ENCODE measurements at places on chromosomes 4 and X.

DNA sequence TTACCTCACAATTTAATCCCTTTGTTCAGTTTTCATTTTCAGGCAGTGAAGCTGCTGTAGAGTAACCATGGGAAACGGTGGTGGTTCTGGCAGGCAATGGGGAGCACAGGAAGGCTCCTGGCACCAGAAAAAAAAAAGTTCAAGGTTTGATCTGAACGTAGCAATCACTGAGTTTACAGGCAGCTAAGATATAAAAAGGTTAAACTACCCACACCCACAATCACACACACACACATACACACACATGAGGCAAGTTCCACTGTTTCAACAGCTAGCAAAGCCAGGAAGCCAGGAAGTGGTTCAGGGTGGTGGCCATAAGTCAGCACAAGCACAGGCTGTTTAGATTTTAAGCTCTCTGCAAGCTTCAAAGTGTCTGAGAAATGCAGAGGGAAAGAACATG, at the start of gene SULT1B1:
SULT1B1 (minus strand) TSS at position 166 of the 400 bp plus-strand sequence. CDS start 5,403 bp downstream, outside the sequence.
- no peak for DNase-seq

DNA sequence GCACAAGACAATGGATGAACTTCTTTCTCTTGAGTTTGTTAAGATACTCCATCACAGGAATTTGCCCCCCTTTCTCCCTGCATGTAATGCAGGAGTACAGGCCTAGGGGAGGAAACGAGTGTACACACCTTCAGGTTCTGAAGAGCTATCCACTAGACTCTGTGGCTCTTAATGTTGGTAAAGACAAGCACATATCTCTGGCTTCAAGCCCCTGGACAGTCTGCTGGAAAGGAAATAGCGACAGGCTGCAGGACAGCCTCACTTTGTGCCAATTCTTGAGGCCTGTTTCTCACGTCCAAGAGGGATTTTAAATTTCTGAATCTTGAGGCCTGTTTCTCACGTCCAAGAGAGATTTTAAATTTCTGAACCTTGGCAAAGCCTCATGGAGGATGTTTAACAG, 87.1 kb downstream of the RLIM start:
- no peak for DNase-seq

DNA sequence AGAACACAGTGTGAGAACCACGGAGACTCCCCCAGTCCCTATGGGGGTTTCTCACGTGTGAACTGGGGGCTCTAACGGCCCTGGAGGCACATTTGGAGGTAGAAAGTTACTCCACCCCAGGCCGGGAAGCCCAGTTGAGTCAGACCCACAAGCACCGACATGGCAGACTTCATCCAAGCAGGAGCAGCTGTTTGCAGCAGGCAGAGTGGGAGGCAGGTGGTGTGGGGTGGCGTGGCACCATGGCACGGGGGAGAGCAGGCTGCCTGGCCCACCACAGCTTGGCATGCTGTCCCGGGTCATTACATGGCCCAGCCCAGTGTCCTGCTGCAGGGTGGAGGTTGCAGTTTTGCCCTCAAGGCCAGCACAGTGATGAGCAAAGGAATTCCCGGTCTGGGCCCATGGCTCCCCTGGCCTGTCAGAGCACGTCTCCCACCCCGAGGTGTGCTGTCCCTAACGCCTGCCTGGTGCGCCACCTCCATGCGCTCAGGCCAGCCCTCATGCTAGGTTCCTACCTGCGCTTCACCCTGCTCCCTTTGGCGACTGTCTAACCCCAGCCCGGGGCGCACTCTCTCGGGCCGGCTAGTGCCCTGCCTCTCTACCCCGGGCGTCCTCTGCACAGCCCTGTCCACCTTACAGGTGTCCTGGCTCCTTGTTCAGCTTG, 90.6 kb upstream of the AFAP1 start:
- DNase-seq, result no peak

DNA sequence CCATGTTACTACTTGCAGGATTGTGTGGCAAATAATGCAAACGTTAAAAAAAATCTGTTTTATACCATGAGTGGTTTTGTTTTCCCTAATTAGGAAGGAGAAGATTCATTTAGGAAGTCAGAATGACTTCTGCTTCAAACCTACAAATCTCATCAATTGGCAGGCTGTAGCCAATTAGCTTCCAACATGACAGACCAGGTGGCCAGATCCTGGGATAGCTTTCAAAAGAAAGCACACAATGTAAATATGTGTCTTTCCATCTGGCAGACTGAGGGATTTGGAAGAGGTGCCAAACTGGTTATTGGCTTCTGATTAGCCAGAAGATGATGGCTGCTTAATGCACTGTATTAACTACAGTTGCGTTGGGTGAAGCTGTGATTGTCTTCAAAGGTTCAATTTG, 432.8 kb downstream of the ANKRD50 start:
- no peak for DNase-seq

DNA sequence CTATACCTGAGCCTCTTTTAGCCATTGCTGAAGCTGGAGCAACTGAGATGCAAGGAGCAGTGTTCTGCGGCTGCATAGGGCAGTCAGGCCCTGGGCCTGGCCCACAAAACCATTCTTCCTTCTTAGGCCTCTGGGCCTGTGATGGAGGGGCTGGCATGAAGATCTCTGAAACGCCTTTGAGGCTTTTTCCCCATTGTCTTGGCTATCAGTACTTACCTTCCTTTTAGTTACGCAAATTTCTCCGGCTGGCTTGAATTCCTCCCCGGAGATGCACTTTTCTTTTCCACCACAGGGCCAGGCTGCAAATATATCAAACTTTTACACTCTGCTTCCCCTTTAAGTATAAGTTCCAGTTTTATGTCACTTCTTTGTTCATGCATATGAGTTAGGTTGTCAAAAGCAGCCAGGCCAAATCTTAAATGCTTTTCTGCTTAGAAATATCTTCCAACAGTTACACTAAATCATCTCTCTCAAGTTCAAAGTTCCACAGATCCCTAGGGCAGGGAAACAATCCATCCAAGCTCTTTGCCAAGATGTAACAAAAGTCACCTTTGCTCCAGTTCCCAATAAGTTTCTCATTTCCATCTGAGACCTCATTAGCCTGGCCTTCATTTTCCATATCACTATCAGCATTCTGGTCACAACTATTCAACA, 194.4 kb upstream of the PCDH7 start:
- no peak for DNase-seq

- DNase-seq, result no peak
These were observed 666.8 kb downstream of the PCDH18 start for GRCh38 chr4:136865526-136865925.

- DNase-seq, result no peak
These were observed 36.3 kb upstream of the AREG start for GRCh38 chr4:74408639-74409038.

DNA sequence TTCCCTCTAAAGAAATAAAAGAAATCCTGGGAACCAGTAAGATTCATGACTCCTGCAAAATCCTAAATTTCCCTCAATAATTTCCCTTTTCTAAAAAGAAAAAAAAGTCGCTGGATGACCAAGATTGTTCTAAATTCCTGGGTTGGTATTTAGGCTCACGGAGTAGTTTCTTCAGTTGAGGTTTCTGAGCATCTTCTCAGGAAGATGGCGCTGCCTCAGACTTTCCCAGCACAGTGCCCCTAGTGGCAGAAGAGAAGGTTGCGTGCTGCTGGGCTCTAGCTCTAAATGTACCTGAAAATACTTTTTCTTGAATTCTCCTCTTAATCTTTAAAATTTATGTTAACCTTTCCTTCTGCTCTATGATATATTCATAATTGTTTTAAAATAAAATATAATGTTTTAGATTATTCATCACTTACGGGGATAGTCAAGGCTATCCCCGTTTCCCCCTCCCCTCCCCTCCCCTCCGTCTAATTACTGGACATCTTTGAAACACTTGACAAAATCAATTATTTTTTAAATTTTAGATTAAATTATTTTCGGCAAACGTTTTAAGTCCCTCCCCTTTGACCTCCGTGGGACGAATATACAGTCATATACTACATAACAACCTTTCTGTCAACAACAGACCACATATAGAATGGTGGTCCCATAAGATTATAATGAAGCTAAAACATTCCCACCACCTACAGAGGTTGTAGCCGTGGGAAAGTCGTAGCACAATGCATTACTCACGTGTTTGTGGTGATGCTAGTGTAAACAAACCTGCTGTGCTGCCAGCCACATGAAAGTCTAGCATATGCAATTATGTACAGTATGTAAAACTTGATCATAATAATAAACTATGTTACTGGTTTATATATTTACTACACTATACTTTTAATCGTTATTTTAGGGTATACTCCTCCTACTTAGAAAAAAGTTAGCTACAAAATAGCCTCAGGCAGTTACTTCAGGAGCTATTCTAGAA, 41.0 kb upstream of the GATB start:
- DNase-seq, result peak; percentile 32

GRCh38 chr4:79290376-79290775, 35.5 kb downstream of the NAA11 start:
- no peak for DNase-seq

- DNase-seq, result no peak
These were observed 14.6 kb downstream of the PLP1 start for GRCh38 chrX:103791228-103791627.

DNA sequence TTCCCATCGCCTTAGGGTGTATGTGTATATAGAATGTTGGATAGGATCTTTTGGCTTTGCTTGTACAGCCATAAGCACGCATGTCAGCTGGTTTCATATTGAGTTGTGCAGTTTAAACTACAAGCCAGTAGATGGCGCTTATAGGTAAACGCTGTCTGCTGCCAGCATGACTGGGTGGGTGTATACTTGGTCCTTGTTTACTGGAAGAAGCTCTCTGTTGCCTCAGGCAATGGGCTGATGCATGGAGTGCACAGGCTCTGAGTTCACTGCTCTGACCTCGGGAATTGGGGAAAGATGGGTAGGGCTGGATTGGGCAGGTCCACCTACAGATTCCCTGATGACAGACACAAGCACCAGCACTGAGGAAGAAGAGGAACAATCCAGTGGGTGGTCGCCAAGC, 831.5 kb downstream of the STIM2 start:
- DNase-seq, result no peak

- DNase-seq, result no peak
These were observed 48.1 kb downstream of the PCDH7 start for GRCh38 chr4:30768277-30768676.

GRCh38 chr4:23887173-23887572, 2.7 kb downstream of the PPARGC1A start:
- no peak for DNase-seq

Measured in activated T-helper 1 cell treated with anti-CD3 and anti-CD28 coated beads, Interleukin-2, amount 50 U/mL, for 16 hours (primary cell).